ENCODE measurements at places on chromosomes 6 and 20. TPM values are rescaled to one million over a fixed set of nuclear protein-coding genes. Genes with fewer than 3 reads are reported as not detected.

The TMEM74B gene
- 1.5 TPM for total RNA-seq

The TFAP2C gene
- 0.07 TPM for total RNA-seq

The SLC17A4 gene
- not detected for total RNA-seq

DNA sequence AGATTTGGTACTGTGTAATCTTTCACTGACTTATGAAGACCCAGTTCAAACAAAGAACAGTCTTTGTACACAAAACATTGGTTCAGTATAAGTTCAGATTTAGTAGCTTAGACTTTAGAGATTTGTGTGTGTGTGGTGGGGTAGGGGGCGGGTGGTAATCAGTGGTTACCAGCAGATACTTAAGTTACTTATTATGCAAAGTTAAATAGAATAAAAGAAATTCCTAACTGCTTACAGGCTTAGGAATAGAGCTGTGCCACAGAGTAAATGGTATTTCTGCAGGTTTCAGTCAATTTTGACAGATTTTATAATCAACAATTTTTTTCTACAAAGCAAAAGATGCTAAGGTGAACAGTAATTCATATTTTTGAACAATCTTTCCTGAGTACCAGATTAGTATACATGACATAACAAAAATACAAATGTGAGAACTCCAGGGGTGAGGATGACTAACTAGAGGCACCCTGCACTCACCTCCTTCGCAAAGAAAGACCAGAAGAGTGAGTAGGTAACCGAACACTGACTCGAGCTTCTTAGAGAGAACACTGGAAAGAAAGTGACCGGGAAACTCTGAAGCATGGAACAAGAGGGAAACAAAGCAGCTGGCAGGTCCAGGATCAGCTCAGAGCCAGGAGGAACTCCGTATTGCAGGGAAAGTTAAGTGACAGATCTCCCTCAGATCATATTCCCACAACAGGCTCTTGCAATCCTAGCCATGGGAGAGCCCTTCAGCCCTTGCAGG lies 560.6 kb downstream of the COL12A1 start:
- no peak for DNase-seq

DNA sequence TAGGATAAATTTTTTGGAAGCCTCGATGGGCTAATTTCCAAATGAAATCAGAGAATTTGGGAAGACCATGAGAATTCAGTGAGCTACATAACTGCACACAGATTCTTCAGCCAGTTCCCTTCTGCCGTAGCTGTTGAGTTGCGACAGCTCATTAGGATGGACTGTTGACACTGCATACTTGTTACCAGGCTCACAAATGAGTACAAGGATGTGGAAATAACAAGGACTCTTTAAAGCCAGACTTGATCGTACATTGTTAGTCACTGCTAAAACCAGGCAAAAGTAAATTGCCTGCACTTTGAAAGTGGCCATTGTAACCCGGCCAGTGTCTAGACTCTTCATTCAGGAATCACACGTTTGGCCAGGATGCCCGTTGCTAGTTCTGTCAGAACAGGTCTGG lies 37.0 kb downstream of the NDUFAF5 start:
- no peak for DNase-seq

GRCh38 chr20:10167594-10167993 lies 51.0 kb upstream of the SNAP25 start:
- DNase-seq, result no peak

DNA sequence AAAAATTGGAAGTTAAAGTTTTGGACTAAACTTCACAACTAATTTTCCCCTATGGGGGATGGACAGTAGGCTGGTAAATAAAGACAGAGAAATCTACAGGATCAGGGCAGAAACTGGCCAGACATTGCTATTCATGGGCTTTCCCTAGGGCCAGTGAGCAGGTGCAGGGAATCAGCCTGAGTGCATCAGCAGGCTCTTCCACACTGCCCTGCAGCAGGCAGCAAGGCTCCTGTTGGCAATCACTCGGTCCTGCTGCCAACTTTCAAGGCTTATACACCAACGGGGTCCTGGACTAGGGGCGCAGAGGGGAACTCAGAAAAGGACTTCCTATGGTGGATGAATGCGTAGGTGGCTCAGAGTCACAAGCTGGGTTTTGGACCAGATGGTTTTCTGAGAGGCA lies 59.8 kb upstream of the NHSL1 start:
- no peak for DNase-seq

GRCh38 chr20:25117990-25118389 lies 36.0 kb upstream of the VSX1 start:
- DNase-seq, result no peak

DNA sequence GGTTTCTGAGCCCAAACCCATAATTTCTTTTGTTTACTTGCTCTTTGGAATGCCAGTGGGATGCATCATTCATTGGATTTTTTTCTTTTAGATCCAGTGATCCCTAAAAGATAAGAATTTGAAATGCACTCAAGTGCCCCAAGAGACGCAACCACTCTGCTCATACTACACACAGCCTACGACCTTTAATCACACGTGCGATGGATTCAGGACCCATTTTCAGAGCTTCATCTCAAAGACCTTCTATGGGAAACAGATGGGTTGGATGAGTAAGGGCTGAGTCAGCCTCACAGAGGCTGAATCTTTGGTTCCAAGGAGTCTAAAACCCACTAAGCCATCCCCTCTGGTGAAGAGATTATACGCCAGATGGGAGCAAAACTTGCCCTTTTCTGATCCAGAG lies 265.5 kb upstream of the EXOC2 start:
- no peak for DNase-seq
